NCI-H1092 treated with DMSO at 0.1 percent for 48 hours (cell line): ENCODE measurements at places on chromosomes 4 and X.
A peak's percentile ranks its signal among the peaks of the same experiment; 100 is the strongest.

DNA sequence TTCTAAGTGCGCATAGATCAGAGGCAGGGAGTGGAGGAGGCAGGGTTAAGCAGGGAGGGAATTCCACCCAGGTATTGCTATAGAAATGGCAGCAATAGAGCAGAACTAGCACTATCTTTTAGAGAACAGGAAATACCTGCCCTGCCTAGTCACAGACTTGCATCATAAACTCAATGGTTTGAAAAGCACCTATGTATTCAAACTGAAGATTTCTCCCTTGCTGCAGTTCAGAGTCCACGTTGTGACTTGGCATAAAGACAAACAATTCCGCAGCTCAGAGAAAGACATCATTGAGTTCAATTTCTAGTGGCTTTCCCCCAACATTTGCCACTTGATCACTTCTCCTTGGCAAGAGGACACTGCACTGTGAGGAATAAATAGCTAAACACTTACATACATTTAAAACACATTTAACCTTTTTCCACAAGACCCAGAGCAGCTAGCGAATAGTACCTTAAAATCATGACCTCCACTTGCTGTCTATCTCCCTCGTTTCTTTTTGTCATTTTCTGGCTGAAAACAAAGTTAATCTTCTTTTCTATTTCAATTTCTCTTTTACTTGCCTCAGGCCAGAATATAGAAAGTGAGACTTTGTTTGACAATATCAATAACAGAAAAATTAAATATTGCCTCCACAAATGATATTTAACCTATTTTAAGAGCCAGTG, 42.4 kb downstream of the SLC7A11 start:
- DNase-seq = peak; percentile 26

- DNase-seq = no peak
These were observed 14.0 kb upstream of the ART3 start for GRCh38 chr4:76060506-76060905.

GRCh38 chr4:52954560-52955170, 92.5 kb downstream of the RASL11B start:
- DNase-seq = no peak

- DNase-seq = no peak
These were observed 51.1 kb downstream of the KLF3 start for GRCh38 chr4:38715050-38715449.

- DNase-seq = no peak
These were observed 18.2 kb upstream of the UGT2B10 start for GRCh38 chr4:68797618-68798017.

- DNase-seq = no peak
These were observed 260.4 kb downstream of the SMARCA1 start for GRCh38 chrX:129262912-129263311.

- no peak for DNase-seq
These were observed 298.8 kb upstream of the CTSO start for GRCh38 chr4:156252358-156252921.

DNA sequence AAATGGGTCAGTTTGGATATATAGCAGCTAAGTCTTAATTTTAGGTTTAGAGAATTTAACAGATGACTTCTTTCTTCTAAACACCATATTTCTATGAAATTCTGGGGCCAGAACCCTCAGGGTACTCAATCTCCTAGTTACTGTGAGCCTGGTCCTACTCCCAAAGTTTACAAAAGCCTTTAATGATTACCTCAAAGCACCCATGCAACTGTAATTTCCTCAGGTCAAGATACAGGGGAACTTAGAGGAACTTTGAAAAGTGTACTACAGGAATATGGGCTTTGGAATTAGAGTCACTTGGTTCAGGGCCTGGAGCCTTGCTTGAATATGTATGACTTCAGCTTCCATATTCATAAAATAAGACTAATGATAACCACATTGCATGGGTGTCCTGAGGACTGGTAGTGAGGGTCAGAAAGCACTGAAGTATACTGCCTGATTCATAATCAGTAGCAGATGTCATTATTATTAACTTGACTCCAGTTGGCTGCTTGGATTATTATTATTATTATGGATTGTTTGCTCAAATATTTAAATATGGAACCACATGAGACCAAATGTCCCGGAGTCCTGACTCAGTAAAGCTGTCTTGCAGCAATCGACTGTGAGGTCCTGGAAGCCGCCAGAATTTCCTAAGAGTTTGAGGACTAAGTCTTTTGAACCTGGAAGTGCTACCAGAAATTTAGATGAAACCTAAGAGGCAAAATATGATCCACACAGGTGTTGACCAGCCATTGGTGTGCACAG, 2.0 kb upstream of the ADH7 start:
- DNase-seq = no peak

DNA sequence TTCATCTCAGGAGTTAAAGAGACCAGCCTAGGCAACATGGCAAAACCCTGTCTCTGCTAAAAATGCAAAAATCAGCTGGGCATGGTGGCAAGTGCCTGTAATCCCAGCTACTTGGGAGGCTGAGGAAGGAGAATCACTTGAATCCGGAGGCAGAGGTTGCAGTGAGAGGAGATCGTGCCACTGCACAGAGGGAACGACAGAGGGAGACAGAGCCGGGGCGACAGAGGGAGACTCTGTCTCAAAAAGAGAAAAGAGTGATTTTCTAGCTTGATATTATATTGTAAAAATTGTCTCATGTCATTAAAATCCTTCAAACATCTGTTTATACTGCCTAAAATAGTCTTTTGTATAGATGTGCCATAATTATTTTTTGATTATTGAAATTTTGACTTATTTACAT, 225.4 kb upstream of the AGA start:
- no peak for DNase-seq

GRCh38 chr4:159498446-159499115, 395.7 kb downstream of the RAPGEF2 start:
- DNase-seq = peak; percentile 62

DNA sequence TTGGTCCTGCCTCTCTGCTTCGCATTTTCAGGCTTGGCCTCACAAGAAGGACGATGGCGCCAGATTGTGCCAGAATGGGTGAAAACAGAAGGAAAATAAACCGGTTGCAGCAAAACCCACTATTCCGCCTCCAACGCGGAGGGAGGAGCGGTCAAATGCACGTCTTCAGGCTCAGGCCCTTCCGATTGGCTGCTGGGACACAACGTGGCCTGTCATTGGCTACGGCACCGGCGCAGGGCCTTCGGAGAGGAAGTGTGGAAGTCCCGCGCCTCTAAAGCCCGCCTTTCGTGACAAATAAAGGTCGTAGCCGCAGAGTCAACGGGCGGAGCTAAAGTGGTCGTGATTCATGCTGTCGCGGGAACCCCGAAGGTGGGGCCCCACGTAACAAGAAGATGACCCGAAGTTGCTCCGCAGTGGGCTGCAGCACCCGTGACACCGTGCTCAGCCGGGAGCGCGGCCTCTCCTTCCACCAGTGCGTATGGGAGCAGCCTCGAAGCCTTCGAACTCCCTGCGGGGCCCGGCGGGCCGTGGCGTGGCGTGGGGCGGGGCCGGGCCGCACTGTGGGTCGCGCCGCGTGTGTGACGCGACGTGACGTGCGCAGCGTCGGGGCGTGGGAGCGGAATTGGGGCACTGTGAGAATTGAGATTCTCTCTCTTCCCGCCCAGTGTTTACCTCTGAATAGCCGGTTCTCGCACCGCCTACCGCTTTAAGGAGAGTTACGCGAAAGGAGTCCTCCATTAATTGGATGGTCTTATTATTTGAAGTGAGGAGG, at the start of gene THAP9:
THAP9 (plus strand) TSS at position 325 of the 772 bp plus-strand sequence; CDS start at position 393, 68 bp downstream.
- peak; percentile 98 for DNase-seq

- DNase-seq = no peak
These were observed 40.1 kb upstream of the PASD1 start for GRCh38 chrX:151523351-151523750.

- DNase-seq = no peak
These were observed 76.2 kb downstream of the UNC5C start for GRCh38 chr4:95472534-95472933.

GRCh38 chr4:171646984-171647383, 166.2 kb upstream of the GALNTL6 start:
- no peak for DNase-seq
